ENCODE measurements at places on chromosomes 4 and X.

DNA sequence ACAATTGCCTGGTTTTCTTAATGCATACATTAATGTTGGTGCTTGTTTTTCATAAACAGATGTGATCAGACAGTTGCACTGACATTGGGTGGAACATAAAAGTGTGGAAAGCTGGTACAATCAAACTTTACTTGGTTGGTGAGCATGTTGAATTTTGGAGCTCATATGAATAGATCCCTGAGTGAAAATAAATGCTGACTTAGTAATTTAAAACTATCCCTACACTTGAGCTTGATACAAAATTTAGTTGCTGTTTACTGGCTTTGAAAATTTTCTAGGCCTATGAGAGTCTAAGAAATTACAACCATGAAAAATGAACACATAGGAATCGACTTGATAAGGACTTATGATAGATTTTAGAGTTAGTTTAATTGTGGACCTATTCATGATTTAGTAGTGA, 551.8 kb upstream of the PABPC4L start:
- no peak for DNase-seq

- DNase-seq, result no peak
Measured at GRCh38 chr4:40530961-40531635, 98.6 kb downstream of the RBM47 start.

DNA sequence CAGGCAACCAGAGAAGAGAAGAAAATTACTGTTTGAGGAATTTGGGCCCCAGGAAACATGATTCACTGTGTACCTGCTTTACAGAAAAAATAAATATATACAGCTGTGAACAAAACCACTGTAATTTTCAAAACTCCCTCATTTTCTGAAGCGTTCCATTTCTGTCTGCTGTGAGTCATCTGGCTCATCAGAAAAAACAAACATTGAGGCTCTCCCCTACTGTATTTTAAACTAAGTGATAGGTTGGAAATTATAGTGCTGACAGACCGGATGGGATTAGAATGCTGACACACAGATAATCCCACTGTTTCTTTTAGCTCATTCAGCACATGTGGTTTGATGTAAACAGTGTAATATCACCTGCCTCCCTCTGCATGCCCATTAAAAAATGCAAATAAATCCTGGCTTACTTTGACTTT, 847.0 kb downstream of the TRIML1 start:
- no peak for DNase-seq

- DNase-seq, result no peak
Measured at GRCh38 chr4:24550441-24551175, 33.7 kb downstream of the DHX15 start.

DNA sequence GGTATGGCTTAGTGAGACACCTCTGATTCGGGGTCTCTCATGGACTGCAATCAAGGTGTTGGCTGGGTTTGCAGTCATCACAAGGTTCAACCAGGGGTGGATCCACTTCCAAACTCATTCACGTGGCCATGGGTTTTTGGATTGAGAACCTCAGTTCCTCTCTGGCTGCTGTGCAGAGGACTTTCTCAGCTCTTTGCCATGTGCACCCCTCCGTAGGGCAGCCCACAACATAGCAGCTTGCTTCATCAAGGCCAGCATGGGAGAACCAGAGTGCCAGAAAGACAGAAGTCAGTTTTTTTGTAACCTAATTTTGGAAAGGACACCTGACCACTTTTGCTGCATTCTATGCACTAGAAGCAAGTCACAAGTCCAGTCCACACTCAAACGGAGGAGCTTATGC, 154.9 kb downstream of the PJA1 start:
- no peak for DNase-seq

DNA sequence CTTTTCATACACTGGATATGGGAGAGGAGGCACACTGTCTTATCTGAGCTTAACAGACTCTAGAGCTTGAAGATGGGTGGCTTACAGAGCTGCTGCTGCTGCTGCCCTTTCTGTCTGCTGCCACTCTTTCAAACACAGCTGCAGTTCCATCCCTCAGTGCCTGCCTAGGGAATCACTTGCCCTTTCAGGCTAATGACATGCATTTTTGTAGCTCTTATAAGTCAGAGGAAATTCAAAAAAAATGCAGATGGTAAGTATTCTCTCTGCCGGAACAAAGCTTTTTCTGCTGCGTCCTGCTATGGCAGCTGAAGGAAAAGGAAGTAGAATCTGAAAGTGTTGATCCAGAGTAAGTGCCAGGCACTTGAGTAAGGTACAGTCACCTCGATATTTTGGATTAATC, 460.4 kb upstream of the DIAPH2 start:
- DNase-seq, result no peak

Data from CD4-positive, alpha-beta T cell treated with Interleukin-6 for 4 hours (primary cell).